ENCODE measurements at places on chromosomes 1 and 21.

DNA sequence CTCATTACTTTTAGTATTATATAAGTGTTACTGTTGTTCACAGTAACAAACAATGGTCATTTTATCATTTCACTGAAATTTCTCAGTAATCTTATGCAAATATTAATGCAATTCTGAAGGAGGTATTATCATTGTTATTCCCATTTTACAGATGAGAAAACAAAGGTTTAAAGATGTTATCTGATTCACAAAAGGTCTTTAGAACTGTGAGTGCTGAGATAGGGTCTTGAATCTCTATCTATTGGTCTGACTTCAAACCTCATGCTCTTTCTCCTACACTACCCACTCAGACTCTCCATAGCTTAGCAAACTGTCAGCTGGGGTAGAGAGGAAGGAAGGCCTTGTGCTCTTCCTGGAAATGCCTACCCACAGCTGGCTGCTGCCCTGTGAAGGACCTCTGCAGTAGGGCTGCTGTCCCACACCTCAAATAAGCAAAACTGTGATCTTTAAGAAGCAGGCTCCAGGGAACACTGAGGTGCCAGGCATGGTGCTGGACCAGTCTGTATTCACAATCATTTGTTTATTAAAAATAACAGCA is 6.2 kb upstream of the OSCP1 start:
- no peak for DNase-seq

- no peak for DNase-seq
These were observed 100.9 kb downstream of the ARHGEF10L start for GRCh38 chr1:17640393-17640792.

- DNase-seq = no peak
These were observed 247.2 kb downstream of the LRRC7 start for GRCh38 chr1:69814926-69815325.

DNA sequence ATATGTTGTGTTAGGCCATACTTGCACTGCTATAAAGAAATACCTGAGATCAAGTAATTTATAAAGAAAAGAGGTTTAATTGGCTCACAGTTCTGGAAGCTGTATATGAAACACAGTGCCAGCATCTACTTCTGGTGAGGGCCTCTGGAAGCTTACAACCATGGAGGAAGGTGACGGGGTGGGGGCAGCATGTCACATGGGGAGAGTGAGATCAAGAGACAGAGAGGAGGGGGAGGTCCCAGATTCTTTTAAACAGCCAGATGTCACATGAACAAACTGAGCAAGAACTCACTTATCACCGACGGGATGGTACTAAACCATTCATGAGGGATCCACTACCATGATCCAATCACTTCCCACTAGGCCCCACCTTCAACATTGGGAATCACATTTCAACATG is 42.6 kb downstream of the TESK2 start:
- DNase-seq = no peak

GRCh38 chr1:51819810-51820209 is 58.7 kb downstream of the NRDC start:
- DNase-seq = no peak

- no peak for DNase-seq
These were observed 6.2 kb upstream of the CAMK1G start for GRCh38 chr1:209577346-209577745.

DNA sequence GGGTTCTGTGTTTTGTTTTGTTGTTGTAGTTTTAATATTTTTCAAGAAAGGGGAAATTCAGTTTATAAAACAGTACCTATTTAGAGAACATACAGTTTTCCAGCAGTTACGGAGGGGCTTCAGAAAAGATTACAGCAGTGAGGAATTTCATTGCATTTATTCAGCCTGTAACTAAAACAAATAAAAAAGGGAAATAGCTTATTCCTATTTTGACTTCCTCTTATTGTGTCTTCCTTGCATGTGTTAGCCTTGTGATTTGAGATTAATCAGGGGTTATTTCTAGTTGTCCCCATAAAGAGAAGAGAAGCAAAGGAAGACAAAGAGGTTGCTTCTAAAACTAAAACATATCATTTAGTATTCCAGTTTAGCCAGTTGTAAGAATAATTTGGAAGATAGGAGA is 35.0 kb downstream of the CTTNBP2NL start:
- peak; percentile 5 for DNase-seq

DNA sequence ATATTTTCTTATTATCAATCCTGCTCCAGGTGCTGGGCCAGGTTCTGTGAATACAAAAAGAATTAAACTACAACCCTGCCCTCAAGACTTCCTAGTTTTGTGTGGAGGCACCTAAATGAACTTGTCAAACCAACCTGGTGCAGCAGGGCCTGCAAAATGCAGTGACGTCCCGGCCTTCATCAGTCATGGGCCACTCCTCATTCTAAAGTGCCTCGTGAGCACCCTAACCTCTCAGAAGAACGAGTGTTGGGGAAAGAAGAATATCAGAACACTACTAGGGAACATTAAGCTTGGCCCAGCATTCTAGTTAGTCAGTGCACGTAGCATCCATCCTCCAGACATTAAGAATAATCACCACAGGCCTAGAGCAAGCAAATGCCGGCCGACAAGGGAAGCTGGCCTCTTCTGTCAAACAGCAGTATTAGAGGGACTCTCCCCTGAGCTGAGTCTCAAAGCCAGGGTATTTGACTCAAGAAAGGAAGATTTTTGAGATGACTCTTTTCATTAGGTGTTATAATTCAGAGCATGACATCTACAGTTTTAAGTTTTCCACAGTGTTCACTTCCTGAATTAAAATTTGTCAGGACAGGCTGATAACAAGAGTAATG is 137.9 kb downstream of the SLC45A1 start:
- no peak for DNase-seq

- DNase-seq = no peak
These were observed 610 bp downstream of the RBM8A start for GRCh38 chr1:145926686-145927062.

Data from KG1 (cell line).